ENCODE measurements at places on chromosomes 16 and 17.

DNA sequence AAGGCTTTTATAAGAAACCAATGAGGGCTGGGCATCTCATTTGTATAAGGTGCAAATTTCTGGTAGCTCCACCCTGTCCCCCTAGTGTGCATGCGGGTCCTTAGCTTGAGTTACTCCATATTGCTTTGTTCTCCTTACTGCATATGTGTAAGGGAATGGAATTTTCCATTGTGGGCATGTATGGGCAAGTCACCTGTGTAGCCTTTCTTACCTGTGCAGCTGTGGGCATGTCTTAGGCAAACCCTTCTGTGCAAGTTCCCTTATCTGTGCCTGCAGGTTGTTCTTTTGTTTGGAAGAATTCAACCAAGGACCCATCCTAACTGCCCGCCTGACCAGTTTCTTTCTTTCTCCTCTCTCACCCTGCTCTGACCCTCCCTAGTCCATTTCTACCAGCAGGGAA lies 122.8 kb upstream of the HS3ST4 start:
- DNase-seq = no peak

DNA sequence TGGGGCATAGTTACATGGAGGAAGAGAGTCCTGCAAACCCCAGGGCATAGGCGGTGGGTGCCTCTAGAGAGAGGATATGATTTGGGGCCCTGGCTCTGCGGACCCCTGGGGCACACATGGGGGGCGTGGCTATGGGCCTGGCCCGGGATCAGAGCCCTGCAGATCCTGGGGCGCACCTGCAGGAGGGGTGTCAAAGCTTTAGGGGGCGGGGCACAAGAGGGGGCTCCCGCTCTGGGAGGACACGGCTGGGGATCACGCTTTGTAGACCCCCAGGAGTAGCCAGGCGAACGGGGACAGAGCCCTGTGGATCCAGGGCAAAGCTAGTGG lies 497 bp downstream of the BCL7C start:
- DNase-seq = no peak

DNA sequence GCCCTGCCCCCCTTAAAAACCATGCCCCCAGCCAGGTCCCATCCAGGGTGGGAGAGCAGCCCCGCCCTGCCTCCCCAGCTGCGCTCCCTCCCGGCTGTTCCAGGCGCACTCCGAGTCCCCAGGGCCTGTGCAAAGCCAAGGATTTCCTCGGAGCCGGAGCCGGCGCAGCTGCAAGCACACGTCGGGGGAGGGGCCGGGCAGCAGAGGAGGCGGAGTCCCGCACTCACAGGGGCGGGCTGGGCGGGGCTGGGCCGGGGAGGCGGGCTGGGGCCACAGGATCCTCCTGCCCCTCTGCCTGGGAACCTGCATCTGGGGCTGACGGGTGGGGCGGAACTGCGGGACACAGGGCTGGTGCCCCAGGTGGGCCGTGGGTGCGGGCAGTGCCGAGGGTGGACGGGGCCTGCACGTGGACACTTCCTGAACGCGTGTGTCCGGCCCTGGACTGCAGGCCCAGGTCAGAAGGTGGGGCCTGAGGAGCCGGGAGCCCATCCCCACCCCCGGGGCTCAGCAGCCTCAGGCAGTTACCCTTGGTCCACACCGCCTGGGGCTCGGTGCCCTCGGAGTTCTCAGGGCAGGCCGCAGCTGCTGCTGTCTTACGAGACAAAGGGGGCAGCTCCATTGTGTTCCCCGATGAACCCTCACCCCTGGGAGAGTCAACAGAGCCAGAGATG lies 24.0 kb upstream of the SSTR5 start:
- no peak for DNase-seq

- no peak for DNase-seq
Measured at GRCh38 chr17:6110088-6110487, 39.9 kb downstream of the WSCD1 start.

DNA sequence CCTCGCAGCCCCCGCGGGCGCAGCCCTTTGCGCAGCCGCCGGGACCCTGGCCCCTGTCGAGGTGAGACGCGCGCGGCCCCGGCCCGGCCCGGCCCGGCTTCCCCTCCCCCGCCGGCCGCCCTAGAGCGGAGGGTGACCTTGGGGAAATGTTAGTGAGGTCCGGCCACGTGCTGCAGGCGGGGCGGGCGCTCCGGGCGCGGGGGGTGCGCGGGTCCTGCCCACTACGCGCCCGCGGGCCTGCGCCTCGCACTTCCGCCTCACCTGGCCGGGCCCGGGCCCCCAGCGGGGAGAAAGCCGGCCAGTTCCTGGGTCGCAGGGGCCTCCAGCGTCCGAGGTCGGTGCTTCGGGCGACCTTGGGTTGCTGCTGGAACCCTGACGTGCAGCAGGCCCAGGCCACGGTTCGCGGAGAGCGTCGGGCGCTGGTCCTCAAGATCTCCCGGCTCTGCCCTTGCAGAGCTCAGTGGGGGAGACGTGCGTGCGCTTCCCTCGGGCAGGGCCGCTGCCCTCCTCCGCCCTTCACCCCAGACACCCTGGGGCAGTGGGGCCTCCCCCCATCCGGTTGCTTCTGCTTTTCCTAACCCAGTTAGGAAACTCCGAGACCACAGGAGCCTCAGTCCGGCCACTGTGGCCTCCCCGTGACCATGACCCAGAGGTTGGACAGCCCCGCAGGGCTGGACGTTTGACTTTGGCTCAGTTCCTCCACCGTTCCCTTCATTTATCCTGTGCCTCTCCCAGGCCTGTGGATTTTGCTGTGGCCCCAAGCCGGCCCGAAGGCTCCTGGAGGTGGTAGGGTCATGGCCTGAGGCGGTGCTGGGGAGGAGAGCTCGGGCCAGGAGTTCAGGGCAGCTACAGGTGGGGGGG lies 791 bp downstream of the MCRIP2 start:
- no peak for DNase-seq

- DNase-seq = no peak
Measured at GRCh38 chr17:57563958-57564357, 181.1 kb downstream of the CCDC182 start.

DNA sequence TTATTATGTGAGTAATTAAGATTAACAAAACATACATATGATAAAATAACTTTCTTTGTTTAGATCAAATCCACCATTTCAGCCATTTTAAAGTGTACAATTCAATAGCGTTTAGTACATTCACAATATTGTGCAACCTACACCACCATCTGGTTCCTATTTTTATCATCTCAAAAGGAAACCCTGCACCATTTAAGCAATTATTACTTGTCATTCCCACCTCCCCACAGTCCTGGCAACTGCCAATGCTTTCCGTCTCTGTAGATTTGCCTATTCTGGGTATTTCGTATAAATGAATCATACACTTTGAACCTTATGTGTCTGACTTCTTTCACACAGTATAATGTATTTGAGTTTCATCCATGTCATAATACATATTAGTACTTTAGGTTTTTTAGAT lies 162.5 kb upstream of the CNTNAP4 start:
- no peak for DNase-seq

DNA sequence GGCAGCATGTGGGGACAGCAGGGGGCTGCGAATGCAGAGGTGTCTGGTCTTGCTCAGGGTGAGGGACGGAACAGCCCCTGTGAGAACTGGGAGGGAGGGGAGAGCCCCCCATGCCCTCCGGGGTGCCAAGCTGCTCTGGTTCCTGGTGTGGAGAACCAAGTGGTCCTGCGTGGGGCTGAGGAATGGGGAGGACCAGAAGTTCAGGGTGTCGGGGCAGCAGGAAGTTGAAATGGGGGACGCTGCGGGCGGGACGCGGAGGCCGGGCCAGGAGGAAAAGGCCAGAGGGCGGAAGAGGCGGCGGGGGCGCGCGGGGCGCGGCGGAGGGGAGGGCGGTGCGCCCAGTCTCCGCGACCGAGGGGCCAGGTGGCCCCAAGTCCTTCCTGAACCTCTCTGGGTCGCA lies 3.6 kb downstream of the ALDH3A1 start:
- DNase-seq = no peak

GRCh38 chr16:66886321-66886720 lies 6.0 kb downstream of the PDP2 start:
- no peak for DNase-seq

DNA sequence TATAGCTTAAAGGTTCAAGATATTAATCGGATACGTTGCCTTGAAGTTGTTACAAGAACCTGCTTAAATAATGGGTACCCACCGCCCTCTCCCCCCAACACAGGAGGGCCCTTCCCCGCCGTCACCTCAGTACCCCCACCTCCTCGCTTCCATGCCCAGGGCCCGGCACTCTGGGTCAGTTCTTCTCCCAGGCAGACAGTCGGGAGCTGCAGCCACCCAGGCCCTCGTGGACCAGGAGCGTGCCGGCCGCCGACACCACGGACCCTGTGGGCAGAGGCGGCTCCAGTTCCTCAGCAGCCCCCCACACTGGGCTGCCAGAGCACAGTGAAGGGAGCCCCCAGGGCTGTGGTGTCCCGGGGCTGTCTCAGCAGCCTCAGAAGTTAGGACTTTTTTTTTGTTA lies 80.9 kb upstream of the ZNF750 start:
- DNase-seq = no peak

- DNase-seq = no peak
Measured at GRCh38 chr16:21603928-21604327, 4.6 kb downstream of the METTL9 start.

DNA sequence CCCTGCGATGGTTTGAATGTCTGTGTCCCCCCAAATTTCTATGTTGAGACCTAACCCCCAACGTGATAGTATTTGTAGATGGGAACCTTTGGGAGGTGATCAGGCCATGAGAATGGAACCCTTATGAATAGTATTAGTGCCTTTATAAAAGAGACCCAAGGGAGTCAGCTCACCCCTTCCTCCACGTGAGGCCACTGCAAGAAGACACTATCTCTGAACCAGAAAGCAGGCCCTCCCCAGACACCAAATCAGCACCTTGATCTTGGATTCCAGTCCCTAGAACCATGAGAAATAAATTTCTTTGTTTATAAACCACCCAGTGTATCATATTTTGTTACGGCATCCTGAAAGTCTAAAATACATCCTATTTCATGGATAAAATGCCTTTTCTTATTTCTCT lies 64.4 kb upstream of the LRRC37A3 start:
- no peak for DNase-seq

- no peak for DNase-seq
Measured at GRCh38 chr16:68310437-68310773, 341 bp downstream of the SLC7A6OS start.

DNA sequence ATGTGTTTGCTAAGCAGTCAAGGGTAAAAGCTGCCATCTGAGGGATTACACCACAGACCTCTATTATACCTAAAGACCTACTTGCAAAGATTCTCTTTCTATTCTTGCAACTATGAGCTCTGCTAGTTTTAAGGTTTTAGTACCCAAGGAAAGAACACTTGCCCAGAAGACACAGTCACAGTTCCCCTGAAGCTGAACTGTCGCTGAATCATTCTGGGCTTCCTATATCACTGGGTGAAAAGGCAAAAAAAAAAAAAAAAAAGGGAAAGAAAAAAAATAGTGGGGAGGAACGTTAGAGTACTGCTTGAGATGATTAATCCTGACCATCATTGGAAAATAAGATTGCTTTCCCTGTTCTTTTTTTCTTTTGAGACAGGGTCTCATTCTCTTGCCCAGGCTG lies 37.9 kb downstream of the LYRM1 start:
- no peak for DNase-seq

GRCh38 chr17:980406-981291 lies 1.1 kb upstream of the NXN start:
- DNase-seq = peak; percentile 54

All from activated CD8-positive, alpha-beta memory T cell treated with anti-CD3 and anti-CD28 coated beads for 1 hour (primary cell).